Neuronal stem cell (in vitro differentiated cells): ENCODE measurements at places on chromosomes 12 and 14.

- DNase-seq: no peak
Measured at GRCh38 chr12:2646341-2646740, 148.4 kb upstream of the FKBP4 start.

DNA sequence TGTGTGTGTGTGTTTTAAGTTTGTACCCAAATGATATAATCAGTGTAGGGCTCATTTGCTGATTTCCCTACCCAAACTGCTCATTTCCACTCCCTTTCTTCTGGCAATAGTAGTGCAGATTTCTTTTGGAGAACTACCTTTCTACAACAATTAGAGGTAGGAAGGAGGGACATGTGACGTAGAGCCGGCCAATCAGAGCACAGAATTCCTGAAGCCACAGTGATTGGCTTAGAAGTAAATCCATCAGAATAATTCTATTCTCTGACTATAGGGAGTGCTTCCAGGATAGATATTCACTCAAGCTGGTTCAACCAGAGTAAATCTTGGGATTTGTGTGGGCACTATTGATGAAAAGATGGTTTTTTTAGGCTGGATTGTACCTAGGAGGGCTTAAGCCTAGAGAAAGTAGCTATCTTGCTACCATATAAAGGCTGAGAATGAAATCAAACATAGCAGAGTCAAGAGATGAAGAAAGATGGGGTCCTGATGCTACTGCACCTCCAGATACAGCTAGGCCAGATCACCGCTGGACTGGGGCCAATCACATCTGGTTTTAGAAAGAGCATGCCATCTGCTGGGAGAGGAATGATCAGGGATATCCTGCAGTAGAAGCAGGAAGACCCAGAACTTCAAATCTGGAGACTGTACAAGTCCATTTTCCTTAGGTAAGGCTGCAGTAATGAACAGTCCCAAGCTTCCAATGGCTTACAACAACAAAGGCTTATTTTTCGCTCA, 54.1 kb upstream of the NUAK1 start:
- no peak for DNase-seq

DNA sequence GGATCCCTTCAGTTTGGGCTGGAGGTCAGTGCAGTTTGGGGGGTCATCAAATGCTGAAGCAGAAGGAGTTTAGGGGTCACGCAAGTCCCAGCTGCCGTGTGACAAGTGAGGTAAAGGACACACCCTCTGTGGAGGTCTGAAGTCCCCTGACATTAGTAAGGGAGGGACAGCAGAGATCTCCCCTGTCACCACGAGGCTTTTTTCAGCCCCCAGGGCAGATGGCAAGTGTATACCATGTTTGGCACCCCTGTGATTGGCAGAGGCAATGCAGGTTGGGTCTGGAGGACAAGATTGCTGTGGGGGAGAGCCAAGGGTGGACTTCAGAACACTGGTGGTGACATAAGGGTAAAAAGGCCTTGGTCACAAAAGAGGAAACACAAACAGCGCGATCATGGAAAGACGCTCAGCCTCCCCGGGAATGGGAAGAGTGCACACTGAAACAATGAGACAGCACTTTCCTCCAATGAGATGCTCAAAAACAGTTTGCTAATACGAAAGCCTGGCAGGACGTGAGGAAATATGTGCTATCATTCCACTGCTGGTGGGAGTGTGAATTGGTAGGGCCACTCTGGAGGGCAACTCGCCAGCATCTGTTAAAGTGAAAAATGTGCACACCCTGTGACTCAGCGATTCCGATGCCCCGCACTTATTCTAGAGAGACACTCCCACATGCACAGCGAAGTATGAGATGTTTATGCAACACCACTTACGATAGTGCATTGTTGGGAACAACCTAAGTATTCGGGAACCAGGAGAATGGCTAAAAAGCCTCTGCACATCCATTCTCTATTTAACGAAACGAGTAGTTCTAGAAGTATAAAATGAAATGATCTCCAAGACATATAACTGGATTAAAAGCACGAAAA, 14.4 kb upstream of the CD27 start:
- DNase-seq: no peak

- DNase-seq: no peak
Measured at GRCh38 chr12:117718559-117718958, 250.2 kb downstream of the KSR2 start.

DNA sequence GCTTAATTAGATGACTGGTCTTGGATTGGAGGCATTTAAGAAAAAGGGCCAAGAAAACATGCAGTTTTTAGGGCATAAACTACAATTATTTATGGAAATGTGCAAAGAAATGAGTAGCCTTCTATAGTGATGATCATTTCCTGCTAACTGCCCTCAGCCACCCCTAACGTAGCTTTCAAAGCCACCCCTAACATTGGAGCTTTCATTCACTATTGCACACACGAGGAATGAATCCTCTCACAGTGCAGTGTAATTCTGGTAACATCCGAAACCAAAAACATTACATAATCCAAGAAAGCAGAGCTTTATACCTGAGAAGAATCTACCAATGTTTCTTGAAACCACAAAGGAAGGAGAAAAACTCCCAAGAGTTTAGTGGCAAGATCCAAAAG, 1003.6 kb downstream of the TMEM121 start:
- no peak for DNase-seq

DNA sequence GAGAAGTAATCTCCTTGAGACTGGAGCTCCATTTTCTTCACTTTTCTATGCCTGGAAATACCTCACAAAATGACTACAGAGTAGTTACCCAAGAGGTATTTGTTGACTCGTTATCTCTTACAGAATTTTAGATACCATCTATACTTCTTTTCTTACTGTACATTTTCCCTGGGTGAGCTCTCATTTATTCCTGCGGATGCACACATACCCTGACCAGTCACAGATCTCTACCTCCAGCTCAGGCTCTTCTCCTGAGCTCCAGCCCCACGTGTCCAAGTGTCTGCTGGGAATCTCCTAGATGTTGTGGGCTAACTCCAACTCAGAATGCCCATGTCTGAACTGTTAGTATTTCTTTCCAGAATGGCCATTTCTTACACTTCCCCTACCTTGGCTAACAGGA, 403.1 kb downstream of the RAD51B start:
- DNase-seq: no peak

DNA sequence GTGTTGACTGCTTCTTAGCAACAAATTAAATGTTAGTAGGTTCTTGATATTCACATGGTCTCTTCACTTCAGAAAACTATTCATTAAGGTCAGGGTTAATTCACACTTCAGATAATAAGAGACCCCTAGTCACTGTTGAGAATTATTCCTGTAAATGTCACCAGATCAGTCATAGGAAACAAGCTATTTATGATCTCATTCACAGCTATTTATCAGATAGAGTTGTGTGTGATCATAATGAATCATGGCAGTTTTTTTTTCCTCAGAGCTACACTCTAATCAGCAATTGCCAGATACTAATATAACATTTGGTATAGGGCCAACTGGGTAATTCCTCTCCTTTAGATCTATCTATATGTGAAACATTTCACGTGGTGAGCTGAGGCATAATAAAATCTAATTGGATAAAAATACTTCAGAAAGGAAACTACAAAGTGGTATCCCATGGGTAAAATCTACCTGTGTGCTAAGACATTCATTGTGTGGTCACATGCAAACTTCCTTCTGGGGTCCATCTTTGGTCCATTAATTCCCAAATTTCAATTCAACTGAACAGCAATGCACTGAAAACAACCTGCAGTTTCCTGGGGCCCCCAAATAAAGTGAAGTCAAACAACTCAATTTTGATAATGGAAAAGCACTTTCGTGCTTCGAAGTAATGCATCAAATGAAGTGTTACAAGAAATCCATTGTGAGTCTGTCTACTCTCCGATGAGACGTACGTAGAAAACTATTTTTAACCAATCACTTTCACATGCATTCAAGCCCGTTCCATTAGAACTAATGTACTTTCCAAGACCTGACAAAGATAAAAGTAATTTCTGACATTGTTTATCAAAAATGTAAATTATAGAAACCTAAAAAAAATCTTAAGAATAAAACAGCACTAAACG, 197.0 kb downstream of the ACSS3 start:
- no peak for DNase-seq

- DNase-seq: no peak
Measured at GRCh38 chr12:114238808-114239207, 167.1 kb downstream of the TBX5 start.

DNA sequence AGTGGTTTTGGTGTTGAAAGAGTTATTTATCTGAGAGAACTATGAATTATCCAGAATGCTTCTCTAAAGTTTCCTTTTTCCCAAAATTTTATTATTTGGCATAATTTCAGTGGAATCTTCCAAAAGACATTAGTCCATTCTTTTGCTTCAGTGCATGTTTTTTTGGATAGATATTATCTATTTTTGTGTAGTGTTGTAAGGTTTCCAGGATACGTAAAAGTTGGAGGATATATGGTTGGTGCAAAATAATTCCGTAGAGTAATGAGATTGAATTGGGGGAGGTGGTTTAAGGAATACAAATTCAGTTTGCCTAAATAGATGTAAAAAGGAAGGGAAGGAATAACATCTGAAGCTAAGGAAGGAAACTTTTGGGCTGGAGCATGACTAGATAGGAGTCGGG, 186.6 kb downstream of the RGS6 start:
- no peak for DNase-seq

- no peak for DNase-seq
Measured at GRCh38 chr14:91897106-91897701, 29.9 kb upstream of the TC2N start.

- DNase-seq: no peak
Measured at GRCh38 chr12:50085615-50086072, 502 bp downstream of the SMARCD1 start.

DNA sequence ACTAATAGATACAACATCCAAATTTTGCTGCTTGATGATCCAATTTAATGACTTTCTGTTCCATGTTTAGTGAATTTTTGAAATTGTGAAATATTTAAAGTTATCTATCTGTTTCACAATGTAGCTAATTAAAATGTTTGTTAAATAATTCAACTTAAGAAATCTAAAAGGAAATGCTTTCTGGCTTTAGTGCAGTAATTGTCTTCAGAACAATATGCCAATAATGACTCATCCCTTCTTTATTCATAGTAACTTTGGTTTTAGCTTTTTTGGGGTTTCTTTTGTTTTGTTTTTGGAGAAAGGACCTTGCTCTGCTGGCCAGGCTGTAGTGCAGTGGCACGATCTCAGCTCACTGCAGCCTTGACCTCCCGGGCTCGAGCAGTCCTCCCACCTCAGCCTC, 479.2 kb upstream of the RGS6 start:
- DNase-seq: no peak

- no peak for DNase-seq
Measured at GRCh38 chr14:96118391-96118790, 79.2 kb downstream of the C14orf132 start.

DNA sequence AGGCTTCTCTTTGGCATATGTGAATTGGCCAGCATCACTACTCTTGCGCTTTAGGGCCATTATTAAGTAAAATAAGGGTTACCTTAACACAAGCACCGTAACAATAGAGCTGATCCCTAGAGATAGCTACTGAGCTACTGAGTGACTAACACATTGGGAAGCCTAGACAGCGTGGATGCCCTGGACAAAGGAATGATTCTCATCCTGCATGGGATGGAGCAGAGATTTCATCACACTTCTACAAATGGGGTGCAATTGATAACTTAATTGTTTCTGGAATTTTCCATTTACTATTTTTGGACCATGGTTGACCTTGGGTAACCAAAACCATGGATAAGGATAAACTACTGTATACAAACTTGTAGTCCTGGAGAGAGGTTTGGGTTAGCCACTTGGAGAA, 57.1 kb downstream of the FBXO34 start:
- DNase-seq: no peak
